Left lobe of liver (tissue), 2 donors: ENCODE measurements at places on chromosomes 4 and X.

GRCh38 chr4:69518538-69519198 lies 23.0 kb upstream of the UGT2B4 start:
- DNase-seq: no peak

- DNase-seq: no peak
Measured at GRCh38 chr4:105466580-105466979, 7.3 kb downstream of the PPA2 start.

DNA sequence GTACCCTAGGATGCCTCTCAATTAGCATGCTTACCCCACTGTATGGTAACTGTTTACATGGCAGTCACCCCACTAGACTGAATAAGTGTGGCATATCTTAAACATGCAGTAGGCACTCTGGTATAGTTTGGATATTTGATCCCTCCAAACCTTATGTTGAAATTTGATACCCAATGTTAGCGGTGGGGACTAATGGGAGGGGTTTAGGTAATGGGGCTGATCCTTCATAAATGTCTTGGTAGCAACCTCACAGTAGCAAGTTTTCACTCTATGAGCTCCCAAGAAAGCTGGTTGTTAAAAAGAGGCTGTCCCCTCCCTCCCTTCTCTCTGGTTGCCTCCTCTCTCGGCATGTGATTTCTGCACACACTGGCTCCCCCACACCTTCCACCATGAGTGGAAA lies 10.1 kb downstream of the TMEM150C start:
- no peak for DNase-seq

DNA sequence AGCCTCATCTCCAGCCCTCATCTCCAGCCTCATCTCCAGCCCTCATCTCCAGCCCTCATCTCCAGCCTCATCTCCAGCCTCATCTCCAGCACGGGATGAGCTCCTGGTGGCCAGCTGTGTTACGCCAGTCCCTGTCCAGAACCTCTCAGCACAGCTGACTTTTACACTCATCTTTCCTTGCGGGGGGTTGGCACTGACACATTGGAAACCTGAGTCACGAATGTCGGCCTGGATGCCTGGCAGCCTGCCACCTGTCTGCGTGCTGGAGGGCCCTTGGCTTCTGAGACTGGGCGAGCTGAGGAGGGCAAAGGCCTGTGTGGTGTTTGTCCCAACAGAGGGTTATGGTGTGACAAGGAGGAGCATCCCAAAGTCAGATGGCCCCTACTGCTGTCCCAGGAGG lies 66.1 kb upstream of the HGFAC start:
- no peak for DNase-seq

DNA sequence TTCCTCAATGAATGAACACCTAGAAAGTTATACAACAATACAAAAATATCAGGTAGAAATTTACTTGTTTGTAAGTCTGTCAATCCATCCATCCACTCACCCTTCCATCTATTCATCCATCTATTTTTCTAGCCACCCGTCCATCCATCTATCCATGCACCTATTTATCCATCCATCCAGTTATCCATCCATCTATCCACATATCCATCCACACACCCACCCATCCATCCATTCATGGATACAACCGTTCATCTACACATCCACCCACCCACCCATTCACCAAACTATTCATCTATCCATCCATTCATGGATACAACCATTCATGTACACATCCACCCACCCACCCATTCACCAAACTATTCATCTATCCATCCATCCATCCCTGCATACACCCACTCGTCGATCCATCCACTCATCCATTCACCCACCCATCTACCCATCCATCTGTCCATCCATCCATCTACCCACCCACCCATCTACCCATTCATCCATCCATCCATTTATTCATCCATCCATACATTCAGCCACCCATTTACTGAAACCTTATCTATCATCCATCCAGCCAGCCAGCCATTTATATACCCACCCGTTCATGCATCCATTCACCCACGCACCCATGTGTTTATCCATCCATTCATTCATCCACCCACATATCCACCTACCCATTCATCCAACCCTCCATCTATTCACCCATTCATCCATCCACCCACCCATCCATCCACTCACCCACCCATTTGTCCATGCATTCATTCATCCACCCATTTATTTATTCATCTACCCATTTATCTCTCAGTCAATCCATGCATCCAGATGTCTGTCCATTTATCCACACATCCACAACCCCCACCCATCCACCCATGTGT lies 10.4 kb upstream of the CD99 start:
- no peak for DNase-seq

DNA sequence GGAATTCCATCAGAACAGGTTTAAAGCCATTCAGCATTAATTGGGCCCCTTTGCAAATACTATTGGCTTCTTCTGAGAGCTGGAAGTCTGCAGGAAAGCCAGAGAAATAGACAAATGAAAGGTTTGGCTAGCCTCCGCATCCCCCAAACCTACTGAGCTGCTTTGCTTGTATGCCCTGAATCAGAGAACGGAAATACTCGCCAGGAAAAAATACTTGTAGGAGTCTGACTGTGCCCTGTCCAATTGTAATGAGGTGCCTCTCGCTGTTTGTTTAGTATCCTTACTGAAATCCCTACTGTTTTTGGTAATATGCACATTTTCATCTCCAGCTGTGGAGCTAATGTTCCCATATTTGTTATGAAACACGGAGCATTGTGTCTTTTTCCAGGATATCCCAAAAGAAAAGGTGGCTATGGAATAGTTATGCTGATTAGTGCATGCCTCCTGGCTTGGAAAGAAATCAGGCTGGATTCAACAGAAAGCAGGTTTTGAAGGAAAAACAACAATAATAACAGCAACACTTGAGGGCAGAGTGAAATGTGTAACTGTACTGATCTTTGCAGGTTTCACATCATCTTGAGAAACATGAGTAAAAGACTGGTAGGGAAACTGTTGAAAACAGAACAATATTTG lies 50.7 kb upstream of the NLGN4X start:
- DNase-seq: no peak

- peak; percentile 70 for DNase-seq
Measured at GRCh38 chr4:7124689-7125442, 57.0 kb upstream of the GRPEL1 start.

DNA sequence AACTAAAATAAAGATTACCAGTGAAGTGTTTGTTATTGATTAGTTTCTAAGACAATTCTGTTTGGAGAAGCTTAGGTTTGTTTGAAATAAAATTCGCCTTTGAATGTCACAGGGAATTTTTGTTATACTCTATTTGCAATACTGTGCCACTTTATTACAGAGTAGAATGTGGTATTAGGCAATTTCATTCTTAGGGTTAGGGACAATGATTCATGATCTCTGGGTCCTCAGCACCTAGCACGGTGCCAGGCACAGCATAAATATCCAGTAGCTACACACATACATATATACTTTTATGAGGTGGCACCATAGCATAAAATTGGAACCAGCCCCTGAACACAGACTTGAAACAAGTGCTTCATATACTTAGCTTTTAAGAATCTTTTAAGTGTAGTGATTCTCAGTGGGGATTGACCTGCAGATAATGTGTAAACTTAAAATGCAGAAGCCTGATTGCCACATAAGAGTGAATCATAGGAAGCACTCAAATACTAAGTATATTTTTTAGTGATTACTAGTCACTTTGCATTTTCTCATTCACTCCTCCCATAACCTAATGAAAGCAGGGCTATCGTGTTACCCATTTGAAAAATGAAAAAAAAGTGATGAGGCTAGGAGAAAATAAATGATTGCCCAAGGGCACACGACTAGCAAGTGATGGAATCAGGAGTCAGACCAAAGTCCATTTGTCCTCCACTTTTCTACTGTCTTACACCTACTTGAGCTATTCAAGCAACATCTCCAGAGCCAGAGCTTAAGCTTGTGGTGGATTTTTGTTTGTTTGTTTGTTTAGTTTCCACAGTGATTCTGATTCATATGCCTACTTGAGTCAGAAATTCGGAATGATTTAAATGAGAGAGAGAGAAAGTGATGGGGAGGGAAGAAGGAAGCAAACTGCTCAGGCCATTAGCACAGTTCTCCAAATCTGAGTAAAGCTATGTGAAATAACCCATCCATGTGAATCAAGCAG lies 366.0 kb upstream of the FGF13 start:
- no peak for DNase-seq

GRCh38 chr4:141127884-141128283 lies 5.4 kb downstream of the RNF150 start:
- no peak for DNase-seq

GRCh38 chr4:113232194-113232593 lies 182.7 kb downstream of the ANK2 start:
- no peak for DNase-seq

GRCh38 chr4:11814758-11815157 lies 386.1 kb upstream of the HS3ST1 start:
- DNase-seq: no peak

- DNase-seq: no peak
Measured at GRCh38 chrX:72046447-72046846, 85.3 kb downstream of the RTL5 start.

- no peak for DNase-seq
Measured at GRCh38 chrX:13223868-13224567, 95.8 kb downstream of the ATXN3L start.

DNA sequence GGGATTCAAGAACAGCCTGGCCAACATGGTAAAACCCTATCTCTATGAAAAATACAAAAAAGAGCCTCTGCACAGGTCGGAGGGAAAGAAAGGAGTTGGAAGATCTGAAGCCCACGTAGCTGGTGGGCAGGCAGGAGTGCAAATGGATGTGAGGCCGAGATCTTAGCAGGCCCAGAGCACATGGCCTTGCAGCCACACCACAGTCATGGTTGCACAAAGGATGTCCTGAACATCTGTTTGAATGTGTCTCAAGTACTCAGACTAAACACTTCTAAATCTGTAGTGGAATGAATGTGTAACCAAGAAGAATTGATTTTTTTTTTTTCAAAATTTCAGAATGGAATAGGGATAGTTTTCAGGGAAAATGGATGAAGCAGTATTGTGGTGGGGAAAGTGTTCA lies 10.8 kb downstream of the CA5B start:
- no peak for DNase-seq

- no peak for DNase-seq
Measured at GRCh38 chr4:31104043-31104442, 383.9 kb downstream of the PCDH7 start.

DNA sequence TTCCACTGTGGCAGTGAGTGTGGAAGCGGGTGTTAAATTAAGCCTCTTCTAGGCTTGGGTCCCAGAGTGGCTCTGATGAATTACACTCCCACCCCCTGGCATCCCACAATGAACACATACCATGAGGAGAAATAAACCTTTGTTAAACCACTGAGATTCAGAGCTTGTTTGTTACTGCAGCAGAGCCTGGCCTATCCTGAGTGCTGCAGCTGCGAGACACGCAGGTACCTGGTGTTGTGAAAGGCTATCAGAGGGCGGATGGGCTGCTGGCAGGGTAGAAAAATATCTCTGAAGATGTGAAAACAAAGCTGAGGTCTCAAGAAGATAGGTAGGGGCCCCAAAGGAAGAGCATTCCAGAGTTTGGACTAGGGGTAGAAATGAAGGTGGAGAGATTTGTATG lies 138.4 kb upstream of the STX18 start:
- no peak for DNase-seq

DNA sequence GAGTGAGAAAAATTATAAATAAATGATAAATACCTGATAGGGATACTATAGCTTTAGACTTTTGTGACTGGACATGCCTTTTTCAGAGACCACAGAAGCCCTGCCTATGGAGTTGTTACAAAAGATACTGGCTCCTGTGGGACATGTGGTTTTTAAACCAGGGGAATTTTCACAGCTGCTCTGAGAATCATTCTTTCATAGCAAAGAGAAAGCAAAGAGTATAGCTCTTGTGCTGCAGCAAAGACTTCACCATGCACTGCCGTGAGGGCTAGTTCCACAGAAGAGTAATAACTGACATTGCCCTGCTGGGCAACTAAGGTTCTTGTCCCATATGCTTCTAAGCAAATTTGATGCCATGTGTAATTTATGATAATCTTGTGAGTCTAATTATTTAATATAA lies 98.2 kb downstream of the MAPK10 start:
- DNase-seq: no peak

- DNase-seq: peak; percentile 79
Measured at GRCh38 chrX:136496764-136497555, 432 bp upstream of the HTATSF1 start.

GRCh38 chr4:182143822-182144625 lies 99.2 kb upstream of the TENM3 start:
- no peak for DNase-seq

DNA sequence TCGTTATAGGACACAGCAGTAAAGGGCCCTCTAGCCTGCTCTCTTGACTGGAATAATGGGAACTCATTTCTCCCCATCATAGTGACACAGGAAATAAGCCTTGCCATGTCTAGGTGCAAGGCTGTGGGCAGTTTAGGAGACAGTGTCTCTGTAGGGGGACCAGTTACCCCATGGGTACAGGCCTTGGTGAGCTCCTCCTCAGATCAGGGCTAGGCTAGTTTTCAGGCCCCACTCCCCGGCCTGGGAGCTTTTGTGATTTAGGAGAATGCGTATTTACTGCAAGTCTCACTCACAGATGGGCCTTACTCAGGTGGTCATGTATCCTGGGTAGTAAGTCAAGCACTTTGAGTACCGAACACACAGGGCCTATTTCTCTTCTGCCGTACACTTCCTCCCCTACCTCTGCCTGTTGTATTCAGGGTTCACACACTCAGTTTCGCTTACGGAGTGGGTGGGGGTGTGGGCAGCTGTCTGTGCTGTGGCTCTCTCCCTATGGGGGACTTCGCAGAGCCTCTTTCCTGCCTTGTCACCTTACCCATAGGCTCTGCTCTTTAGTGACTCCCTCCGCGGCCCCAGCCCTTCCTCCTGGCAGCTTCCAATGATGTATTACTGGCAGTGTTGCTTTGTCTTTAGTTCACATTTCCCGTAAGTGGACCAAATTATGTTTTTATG lies 34.2 kb downstream of the FAM193A start:
- DNase-seq: no peak

DNA sequence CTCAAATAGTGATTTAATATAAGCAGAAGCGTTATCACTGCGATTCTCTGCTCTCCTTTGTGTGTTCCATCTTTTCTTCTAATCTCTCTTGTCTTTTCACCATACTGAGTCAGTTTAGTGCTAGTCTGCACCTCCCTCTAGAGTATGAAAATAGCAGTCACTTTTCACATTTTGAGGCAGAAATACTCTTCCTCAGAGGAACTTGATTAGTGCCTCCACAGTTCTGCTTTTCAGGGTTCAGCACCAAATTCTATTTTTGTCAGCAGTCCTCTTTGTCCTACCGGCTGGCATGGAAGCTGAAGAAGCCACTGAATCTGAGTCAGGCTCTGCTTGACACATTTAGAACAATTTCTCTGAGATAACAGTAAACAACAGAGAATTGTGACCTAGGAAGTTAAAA lies 49.7 kb upstream of the ANKRD17 start:
- no peak for DNase-seq

- DNase-seq: peak; percentile 18
Measured at GRCh38 chr4:5783486-5783885, 72.5 kb downstream of the EVC start.

GRCh38 chr4:87239821-87240220 lies 19.4 kb upstream of the KLHL8 start:
- no peak for DNase-seq

DNA sequence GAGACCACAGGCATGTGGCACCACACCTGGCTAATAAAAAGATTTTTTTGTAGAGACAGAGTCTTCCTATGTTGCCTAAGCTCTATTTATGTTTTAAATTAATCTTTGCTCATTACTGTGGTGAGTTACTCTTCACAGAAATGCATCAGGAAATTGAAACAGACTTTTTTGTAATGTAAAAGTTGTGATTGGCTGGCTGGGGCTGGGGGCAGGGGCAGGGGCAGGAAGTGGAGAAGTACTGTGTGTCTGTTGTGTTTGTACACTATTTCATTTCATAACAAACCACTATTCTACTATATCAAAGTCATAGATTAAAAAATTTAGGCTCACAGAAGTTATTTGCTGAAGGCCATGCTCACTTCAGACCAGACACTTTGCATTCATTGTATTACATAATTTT lies 19.1 kb upstream of the ABRAXAS1 start:
- no peak for DNase-seq
